Stimulated activated CD4-positive, alpha-beta T cell treated with anti-CD3 and anti-CD28 coated beads, Interleukin-15, amount 100 ng/mL, for 24 hours (primary cell): ENCODE measurements at places on chromosomes 7 and 10.

GRCh38 chr10:100057948-100058347 is 23.7 kb downstream of the CPN1 start:
- no peak for DNase-seq

- DNase-seq: no peak
These were observed 4.4 kb downstream of the FRAT1 start for GRCh38 chr10:97323501-97323900.

DNA sequence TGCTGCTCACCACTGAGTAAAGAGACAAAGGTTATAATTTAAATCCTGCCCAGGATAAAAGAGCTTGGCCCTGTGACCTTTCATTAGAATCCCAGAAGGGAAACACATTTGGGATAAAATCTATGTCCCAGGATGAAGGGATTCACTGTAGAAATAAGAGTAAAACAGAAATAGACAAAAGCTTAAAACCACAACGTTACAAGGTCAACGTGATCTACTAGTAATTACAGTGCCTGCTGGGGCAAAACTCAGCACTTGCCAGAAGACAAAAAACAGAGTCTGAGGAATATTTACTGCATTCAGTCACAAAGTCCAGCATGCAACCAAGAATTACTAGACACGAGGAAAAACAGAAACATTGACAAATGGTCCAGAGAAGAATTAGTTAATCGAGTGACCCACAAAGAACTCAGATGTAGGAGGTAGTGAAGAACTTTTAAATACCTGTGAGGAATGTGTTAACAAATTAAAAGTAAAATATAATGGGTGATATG is 982.3 kb downstream of the GATA3 start:
- no peak for DNase-seq

- DNase-seq: no peak
These were observed 148.7 kb upstream of the RSU1 start for GRCh38 chr10:16965740-16966447.

GRCh38 chr10:29386342-29386999 is 97.6 kb downstream of the LYZL1 start:
- DNase-seq: peak; percentile 16

GRCh38 chr7:17815318-17815717 is 125.0 kb downstream of the SNX13 start:
- no peak for DNase-seq

DNA sequence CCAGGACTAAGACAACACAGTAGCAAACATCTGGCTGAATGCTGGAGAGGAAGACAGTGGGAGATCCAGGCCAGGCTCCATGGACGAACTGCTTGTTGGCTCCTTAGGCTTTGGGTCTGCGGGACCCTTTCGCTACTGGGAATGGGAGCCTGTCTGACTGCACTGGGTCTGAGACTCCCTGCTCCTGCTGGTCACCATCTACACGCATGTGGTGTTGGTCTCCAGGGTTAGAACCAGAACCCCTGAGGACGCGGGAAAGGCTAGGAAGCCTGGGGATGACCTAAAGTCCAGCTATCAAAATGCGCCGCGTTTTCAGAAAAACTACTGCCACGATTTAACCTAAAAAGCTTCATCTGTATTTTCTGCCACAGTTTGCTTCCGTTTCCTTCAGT is 817 bp upstream of the DNAJB6 start:
- no peak for DNase-seq

DNA sequence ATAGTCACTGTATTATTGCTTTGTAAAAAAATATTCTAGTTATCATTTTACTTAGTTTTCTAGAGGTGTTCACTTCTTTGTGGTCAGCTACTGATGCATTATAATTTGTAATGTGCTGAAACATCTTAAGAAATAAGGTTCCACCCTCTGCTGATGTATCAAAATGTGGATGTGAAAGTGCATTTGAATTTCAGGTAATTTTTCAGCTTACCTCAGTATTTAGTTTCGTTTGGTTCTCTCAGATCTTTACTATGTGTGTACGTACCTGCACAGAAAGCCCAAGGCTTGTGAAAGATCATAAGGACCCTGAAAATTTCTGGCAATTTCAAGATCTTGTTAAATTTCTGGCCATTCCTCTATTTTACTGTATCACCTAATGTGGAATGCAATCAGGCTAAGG is 542.3 kb upstream of the TPK1 start:
- DNase-seq: no peak

DNA sequence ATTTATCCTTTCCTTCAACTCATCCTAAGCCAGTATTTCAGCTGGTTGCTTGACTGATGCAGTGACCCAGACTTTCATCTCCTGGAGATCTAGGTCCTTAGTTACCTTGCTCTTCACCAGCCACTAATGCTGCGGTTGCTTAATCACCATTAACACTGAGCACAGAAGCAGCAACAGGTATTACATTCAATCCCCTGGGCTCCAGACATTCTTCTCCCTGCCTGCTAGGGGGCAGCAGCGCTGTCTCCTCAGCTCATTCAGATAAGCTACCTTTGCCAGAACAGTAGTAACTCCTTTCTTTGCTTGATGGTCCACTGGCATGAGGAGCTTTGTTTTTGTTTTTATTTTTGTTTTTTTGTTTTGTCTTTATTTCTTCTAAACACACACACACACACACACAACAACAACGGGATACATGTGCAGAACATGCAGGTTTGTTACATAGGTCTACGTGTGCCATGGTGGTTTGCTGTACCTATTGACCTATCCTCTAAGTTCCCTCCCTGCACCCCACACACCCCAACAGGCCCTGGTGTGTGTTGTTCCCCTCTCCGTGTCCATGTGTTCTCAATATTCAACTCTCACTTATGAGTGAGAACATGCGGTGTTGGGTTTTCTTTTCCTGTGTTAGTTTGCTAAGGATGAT is 1043.2 kb upstream of the C7orf33 start:
- DNase-seq: peak; percentile 6

GRCh38 chr7:94578614-94579013 is 69.0 kb downstream of the CASD1 start:
- DNase-seq: no peak

- no peak for DNase-seq
These were observed 1105.7 kb downstream of the XPNPEP1 start for GRCh38 chr10:108817584-108817983.

DNA sequence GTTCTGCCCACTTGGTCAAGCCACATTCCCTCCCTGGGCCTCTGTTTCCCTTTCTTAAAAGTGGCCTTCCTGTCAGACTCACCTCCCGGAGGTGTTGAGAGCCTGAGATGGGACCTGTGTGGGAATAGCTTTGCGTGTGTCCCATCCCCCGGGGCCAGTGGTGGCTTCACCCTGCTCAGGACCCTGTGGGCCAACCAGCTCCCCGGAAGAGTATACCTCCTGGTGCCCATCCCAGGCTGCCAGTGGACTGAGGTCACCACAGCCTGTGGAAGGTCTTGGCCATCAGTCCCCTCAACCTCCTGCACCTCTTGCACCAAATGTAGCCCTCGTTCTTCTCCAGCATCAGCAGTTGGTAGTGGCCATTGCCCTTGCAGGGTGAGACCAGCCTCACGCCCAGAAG is 145.1 kb downstream of the RGS10 start:
- no peak for DNase-seq

GRCh38 chr10:119243967-119244366 is 36.6 kb downstream of the GRK5 start:
- no peak for DNase-seq

- DNase-seq: no peak
These were observed 345.5 kb downstream of the REEP3 start for GRCh38 chr10:63866747-63867140.

DNA sequence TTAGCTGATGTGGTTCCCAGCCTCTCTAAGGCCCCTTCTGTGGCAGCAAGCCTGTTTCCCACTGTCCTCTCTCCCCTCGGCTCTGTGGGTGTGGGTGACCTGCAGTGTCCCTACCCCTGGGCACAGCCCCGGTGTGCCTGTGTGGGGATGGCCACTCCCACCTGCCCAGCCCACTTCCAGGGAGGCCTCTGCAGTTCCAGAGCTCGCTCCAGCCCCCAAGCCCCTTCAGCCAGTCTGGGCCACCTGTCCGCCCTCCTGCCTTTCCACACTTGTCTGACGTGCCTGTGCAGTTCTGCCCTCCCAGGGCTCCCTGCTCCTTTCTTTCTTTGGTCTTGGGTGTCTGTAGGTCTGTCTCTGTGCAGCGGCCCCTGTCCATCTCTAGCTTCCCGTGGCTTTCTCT is 127.0 kb upstream of the PPIF start:
- no peak for DNase-seq

GRCh38 chr10:110756876-110757275 is 112.7 kb downstream of the RBM20 start:
- no peak for DNase-seq

- DNase-seq: no peak
These were observed 320.4 kb downstream of the RNLS start for GRCh38 chr10:88262591-88263234.

- no peak for DNase-seq
These were observed 652.8 kb upstream of the CELF2 start for GRCh38 chr10:10364902-10365301.

DNA sequence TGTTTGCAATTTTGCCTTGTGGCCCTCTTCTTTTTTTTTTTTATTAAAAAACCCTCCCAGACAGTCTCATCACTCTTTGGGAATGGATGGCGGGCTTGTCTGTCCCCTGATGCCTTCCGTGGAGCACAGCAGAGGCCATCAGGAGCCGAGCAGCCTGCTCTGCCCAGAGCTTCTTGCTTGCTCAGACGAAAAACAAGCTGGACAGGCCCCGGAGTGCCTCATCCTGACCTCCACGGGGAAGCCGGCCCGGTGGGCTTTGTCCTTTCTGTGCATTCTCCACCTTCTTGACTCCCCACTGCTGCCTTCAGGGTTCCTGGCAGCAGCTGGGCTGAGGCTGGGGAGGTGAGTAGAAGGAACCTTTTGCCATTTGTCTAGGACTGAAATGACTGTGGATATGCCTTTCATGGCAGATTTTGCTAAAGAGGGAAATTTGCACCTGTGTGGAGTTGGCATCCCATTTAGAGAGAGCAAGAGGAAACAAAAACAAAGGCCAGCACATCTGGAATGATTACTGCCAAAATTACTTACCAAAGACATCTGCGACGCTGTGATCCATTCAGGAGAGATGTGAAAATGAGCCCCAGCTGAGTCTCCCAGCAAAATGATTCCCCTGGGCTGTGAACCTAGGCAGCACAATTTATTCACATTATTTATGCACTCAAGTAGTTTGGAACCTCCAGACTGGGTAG is 108.3 kb downstream of the AOAH start:
- no peak for DNase-seq

- DNase-seq: no peak
These were observed 155.7 kb downstream of the TCERG1L start for GRCh38 chr10:131155876-131156230.

DNA sequence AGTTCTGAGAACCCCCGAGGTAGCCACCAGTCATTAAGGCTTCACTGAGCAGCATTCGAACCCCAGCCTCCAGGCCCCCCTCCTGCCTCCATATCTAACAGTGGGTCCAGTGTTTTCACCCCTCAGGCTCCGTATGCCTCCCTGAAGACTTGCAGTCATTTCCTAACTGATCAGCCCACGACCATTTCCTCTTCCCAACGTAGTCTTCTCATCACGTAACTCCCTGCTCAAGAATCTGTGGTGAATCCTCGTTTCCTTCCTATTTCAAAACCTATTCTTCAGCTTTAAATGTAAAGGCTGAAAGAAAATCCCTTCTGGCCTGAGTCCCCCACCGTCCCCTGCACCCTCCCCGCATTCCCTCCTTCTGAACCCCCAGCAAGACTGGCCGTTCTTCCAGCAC is 21.1 kb downstream of the FRMD4A start:
- DNase-seq: no peak

DNA sequence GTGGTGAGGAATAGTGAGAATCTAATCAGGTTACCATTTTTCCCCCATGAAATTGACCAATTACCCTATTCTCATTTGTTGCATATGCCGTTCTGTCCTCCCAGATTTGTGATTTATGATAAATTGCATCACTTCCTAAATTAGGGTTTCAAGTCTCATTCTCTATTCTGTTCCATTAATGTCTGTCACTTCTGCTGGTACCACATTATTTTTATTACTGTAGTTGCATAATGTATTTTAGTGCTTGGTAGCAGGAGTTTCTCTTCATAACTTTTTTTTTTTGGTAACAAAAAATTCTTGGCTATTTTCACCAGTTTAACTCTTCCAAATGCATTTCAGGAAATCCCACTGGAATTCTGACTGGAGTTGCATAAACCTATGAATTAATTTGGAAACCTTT is 44.0 kb upstream of the FAM133B start:
- DNase-seq: no peak

- no peak for DNase-seq
These were observed 10.5 kb downstream of the URGCP start for GRCh38 chr7:43895847-43896415.

DNA sequence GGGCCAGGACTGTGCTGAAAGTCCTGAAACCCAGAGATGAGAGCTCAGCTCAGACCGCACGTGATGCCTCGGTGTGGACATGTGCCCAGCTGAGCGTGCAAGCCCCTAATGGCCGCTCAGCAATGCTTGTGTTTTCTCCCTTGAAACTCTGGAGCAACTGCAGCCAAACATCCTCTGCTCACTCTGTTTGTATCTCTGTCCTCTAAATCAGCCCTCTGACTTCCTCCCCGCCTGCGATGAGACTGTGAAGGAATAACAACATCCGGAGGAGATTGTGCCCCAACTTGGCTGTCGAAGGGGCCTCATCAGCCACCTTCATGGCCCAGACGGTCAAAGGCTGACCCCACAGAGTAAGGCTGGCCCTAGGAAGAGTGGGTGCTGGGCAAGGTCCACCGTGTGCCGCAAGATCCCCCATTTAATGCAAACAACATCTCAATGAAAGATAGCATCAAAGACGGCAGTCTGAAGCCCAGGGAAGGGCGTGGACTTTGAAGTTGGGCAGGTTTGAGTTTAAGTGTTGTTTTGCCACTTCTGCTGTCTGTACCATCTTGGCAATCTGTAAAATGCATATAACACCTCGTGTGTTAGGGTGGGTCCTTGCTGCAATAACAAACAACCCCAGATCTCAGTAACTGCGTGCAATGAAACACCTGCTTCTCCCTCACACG is 39.9 kb downstream of the CALML3 start:
- DNase-seq: peak; percentile 22

DNA sequence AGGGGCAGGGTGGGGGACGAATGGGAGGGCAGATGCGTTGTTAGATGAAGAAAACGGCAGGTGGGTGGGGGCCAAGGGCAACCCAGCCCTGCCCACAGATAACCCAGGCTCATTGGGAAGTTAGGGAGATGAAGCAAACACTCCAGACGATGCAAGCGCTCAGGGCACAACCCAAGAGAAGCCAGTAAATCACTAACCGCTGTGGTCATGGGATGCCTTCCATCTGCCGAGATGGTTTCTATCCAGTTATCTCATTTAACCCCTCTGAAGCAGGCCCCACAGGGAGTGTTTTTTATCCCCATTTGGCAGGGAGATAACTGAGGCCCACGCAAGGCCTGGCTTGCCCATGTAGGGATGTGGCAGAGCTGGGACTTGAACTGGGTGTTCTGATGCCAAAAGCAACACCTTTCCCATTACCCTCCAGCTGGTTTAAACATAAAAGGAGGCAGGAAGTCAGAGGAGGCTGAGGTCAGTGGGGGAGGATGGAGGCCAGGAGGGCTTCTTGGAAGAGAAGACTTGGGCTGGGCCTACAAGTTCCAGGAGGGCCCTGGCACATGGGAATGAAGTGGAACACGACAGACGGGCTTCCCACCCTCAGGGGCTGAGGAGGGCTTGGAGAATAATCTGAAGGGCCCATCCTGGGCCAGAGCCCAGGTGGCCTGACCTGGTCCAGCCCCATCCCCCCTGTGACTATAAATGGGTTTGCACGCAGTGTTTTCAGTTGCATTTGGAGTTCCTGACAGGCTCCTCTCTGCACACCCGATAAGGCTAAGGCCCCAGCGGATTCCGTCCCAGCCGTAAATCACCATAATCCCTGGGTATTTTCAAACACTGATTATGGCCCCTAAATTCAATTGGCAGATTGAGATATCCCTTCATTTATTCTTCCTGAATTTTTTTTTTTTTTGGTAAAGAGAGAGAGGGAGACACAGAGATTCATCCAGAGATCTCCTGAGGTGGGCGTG is 80.9 kb downstream of the NEURL1 start:
- no peak for DNase-seq
